ENCODE measurements at places on chromosomes 1 and 21.

DNA sequence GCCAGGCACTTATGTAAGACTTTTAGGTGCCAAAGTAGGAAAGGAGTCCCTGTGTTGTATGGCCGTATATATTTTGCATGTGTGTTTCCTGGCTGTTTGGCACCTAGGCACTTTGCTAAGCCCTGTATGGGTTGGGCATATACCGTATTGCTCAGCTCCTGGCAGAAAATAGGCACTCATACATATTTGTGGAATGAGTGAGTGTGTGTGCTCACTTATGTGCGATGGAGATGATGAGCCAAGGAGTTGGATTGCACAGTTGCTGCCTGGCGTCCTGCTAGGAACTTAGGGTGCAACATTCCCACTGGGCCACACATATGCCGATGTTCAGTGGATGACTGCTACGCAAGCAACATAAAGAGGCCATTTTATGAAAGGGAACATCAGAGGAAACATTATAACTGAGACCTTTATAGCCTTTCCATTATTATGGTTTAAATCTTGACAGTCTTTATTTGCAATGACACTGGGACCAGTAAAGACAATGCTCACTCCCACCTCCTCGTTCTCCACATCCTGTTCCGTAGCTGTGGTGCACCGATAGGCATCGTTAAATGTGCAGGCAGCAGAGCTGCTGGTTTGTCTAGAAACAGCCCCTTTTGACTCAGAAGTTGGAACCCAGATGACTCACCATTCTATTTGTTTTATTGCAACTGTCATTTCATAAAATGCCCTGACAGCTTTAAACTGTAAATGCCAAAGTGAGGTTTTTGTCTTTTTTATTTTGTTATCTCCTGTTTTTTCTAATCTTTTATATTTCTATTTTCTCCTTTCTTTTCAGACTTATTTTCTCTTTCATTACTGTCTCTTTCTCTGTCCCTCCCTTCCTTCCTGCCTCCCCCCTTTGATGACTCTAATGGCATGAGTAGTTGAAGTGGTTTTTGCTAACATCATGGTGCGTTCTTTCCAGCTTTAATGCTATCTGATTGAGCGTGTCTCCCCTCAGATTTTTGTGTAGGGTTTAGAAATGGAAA, 36.1 kb downstream of the PEX14 start:
- peak; percentile 69 for DNase-seq

DNA sequence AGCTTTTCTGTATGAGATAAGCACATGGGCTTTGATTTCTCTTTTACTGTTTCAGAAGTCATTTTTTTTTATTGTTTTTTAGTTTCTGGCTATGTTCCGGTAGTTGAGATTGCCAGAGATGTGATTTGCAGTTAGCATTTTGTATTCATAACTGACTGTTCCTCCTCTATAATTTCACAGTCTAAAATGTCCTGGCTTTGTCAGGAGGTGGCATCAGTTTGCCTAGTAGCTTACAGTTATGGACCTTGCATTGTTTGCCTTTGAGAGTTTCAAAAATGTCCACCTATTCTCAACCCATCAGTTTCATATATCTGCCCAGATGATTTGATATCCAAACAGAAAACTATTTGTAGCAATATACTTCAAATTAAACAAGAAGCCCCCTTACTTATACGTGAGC, 39.5 kb upstream of the ST6GALNAC3 start:
- DNase-seq, result no peak

- DNase-seq, result no peak
These were observed 78.5 kb upstream of the ADAMTS5 start for GRCh38 chr21:27045281-27045985.

DNA sequence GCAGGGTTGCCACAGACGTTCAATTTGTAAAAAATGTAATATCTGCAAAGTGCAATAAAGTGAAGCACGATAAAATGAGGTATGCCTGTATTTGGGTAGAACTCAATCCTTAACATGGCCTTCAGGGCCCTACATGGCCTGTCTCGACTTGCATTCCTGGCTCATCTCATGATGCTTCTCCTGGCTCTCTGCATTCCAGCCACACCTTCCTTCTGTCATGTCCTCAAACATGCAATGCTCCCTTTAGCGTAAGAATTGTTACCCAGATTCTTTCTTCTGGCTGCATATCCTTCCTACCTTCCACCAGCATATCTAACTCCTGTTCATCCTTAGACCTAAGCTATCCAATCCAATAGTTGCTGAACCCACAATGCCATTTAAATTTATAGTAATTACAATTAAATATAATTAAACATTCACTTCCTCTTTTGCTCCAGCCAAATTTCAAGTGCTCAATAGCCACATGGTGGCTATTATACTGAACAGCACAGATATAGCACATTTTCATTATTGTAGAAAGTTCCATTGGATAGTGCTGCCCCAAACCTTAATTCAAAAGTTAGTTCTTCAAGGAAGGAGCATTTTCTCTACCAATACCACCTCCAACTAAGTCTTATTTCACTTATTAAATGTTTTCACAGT, 32.6 kb downstream of the FGGY start:
- no peak for DNase-seq

DNA sequence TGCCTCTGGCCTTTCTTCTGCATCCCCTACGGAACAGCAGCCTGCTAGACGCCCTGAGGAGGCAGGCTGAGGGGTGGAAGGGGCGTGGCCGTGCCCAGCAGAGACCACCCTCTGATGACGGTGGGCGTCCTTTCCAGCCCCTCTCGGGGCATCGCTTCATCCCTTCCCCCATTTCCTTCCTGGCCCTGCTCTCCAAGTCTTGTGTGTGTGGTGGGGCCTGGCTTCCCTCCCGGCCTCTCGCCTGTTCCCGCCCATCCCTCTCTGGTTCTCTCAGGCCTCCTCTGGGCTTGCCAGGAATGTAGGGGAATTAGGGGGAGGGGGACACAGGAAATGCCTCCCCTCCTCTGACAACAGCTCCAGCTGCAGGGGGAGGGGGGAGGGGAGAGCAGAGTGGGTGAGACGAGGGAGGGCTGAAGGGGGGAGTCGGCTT, 51.1 kb downstream of the SKI start:
- DNase-seq, result no peak

- DNase-seq, result no peak
These were observed 675.5 kb upstream of the CXADR start for GRCh38 chr21:16837321-16837720.

DNA sequence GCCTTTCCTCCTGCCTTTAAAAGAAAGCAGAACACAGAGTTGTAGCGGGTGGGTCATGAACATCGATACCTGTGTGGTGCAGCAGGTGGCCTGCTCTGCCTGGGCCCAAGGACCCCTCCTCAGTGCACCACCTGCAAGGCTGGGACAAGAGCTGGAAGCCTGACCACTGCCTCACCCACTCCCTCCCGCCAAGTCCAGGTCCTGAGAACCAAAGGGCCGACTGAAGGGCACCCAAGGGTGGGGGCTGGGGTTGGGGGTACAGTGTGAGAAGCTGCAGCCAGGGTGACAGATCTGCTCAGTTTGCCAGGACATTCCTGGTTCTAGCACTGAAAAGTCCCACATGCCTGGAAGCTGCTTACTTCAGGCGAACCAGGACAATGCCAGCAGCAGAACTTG, 36.1 kb downstream of the NTPCR start:
- no peak for DNase-seq

- DNase-seq, result no peak
These were observed 23.6 kb upstream of the NEK2 start for GRCh38 chr1:211699059-211699458.

DNA sequence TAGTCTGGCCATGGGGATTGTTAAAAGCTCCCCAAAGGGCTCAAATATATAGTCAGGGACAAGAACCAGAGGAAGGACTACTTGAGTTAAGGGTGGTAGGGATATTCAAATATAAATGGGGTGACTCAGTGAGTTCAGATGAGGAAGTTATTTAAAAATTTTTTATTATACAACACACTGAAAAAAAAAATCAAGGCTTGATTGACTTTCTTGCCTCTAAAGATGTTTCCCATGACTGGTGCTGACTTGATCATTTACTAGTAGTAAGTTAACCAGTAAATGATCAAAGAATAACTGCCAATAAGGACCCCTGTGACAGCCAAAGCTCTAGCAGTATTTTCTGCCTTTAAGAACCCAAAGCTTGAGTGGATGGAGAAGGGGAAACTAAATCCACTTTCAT, 357.6 kb upstream of the NR5A2 start:
- no peak for DNase-seq

DNA sequence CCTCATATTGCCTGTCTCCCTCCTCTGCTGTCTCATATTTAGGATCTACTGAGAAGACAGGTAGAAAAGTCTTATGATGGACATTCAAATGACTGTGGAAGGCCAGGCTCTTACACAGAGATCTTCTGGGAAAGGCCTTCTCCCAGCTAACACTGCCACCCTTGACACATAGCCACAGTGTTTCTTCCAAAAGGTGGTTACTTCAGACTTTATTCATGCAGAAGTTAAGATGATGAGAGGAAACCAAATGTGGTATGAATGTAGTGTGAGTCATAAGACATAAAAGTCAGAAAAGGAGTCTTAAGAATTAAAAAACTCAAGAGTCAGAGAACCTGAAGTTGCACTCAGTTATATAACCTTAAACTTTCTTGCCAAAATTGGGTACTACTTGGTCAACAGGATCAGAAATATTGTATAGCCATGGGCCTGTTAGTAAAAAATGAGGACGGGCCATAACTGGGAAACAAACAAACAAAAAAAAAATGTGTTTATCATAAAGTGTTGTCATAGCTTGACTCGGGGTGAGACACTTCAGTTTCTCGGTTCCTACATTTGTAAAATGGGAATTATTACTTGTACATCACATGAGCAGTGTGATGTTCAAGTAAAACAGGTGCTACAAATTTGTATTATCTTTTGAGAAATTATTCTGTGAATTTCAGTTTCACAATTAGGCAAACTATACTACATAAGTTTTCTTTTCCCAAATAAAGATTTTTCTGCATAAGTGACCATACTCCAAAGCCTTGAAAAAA, 1.2 kb upstream of the DENND1B start:
- no peak for DNase-seq

DNA sequence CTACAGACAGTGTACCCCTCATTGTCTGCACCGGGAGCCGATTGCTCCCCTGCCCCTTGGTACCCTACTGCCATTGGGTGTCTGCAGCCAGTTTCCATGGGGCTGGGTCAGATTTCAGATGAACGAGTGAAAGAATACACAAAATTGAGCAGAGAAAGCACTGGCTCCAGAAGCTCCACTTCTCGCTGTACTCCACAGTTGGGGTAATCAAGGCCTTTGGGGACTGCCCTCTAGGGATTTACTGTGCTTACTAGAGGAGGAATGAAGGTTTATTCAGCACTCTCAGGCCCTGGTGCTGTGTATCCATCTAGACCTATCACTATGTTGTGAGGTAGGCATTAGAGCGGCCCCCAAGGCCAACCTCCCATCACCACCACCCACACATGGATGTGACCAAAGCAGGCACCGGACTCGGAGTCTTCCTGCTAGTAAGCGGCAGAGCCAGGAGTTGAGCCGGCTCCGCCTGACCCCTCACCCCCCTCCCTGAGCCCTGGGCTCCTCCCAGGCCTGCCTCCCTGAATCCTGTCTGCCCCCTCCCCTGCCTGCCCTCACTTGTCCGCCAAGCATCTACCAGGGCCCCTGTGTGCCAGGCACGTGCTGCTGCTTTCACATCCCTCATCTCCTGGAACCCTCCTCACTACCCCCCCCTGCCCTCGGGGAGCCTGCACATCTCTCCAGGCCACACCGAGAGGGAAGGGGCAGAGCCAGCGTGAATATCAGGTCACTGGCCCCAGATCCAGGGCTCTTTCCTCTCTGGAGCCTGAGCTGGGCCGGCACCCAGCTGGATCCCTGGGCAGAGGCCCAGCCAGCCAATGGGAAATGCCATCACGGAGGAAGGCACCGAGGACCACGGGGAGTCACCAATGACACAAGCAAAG, 23.3 kb downstream of the KCNN3 start:
- no peak for DNase-seq

DNA sequence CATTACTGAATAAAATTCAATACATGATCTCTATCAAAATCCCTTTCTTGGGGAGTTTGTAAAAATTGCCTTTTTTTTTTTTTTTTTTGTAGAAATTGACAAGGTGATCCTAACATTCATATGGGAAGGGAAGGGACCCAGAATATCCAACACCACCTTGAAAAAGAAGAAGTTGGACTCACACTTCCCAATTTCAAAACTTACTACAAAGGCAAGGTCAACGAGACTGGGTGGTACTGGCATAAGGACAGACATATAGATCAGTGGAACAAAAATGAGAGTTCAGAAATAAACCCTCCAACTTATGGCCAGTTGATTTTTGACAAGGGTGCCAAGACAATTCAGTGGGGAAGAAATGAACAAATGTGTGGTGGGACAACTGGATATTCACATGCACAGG, 31.4 kb upstream of the CLSTN1 start:
- no peak for DNase-seq

DNA sequence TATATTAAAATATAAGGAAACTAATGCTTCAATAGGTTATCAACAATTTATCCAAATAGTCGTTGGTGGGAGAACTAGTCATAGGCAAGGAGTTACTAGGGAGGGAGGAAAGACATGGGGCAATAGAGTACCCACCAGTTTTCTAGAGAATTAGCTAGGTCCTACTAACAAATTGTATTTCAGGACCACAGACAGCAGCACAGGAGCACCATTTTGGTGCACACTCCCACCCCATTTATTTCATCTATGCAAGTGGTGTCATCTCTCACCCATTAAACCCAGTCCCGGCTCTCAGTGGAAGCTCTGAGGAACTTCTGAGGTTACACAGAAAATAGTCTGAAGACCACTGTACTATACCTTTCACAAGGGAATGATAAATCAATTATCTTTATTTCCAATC, 89.0 kb upstream of the BCAR3 start:
- no peak for DNase-seq

DNA sequence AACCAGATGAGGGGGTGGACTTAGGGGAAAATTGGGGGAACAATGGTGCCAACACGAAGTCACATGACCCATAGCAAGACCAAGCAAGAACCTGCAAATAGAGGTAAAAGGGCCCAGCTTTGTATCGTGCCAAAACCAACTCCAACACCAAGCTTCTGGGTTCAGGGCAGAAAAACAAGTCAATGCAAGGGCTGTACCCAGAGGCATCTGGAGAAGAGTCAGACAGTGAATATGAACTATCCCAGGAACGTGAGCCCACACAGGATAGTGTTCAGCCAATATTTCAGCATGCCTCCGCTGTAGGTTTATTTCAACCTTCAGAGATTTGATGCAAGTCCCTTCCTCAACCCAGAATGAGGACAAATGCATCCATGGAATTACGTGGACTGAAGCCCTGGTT, 15.0 kb upstream of the ZMYM6 start:
- DNase-seq, result no peak

- no peak for DNase-seq
These were observed 29.1 kb upstream of the KLF17 start for GRCh38 chr1:44089371-44090048.

- no peak for DNase-seq
These were observed 79.6 kb downstream of the PDE4B start for GRCh38 chr1:65872301-65872700.

DNA sequence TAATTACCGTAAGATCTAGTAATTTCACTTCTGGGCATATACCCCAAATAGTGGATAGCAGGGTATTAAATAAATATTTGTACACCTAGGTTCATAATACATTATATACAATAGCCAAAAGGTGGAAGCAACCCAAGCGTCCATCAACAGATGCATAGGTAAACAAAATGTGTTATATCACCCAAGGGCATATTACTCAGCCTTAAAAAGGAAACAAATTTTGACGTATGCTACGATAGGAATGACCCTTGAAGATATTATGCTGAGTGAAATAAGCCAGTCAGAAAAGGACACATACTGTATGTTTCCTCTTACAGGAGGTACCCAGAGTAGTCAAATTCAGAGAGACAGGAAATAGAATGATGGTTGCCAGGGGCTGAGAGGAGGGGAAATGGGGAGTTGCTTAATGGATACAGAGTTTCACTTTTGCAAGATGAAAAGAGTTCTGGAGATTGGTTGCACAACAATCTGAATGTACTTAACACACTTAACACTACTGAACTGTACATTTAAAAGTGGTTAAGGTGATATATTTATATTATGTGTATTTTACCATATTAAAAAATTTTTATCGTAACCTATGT, 36.6 kb upstream of the KCTD3 start:
- DNase-seq, result no peak

Data from activated T-cell treated with anti-CD3 and anti-CD28 coated beads, Interleukin-2, amount 50 U/mL, for 1 hour (primary cell).